Germinal center (tissue), 1 donor: ENCODE measurements at places on chromosomes 2 and 18.

DNA sequence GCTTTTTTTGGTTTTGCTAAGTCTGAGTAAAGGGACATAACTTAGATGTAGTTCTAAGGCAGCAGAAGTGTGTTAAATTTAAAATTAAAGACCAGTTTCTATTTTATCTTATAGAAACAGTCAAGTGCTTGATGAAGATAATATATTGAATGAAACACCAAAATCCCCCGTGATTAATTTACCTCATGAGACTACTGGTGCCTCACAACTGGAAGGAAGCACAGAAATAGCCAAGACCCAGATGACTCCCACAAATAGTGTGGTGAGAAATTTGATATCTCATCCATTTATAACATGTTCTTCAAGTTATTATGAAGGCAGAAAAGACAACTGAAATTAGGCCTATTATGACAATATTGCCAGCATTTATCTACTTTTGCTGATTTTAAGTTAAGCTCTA, 45.6 kb downstream of the APLF start:
- DNase-seq: no peak

DNA sequence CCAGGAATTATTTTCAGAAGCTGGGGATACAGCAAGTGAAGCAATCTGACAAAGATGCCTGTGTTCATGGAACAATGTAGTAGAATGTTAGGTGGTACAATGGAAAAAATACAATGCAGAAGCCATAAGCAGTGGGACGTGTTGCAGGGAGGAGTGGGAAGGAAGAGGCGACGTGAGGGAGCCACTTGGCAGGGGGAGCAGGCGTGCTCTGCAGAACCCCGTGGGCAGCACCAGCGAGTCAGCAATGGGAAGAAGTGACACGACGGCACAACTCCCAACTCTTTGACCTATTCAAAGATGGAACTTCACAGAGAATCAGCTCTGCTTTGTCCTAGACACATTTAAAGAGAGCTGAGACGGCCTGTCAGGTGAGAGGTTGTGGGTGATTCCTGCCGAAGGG, 30.5 kb downstream of the PRELID3A start:
- no peak for DNase-seq

DNA sequence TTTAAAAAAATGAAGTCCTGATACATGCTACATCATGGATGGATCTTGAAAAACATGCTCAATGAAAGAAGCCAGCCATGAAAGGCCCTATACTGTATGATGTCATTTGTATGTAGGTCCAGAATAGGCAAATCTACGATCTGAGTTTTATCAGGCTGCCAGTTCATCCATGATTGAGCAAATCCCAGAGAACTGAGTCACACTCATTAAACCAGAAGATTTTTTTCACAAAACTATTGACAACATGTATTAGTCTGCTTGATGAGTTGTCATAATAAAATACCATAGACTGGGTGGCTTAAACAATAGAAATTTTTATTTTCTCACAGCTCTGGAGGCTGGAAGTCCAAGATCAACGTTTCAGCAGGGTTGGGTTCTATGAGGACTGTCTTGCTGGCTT, 130.7 kb downstream of the MREG start:
- DNase-seq: no peak

DNA sequence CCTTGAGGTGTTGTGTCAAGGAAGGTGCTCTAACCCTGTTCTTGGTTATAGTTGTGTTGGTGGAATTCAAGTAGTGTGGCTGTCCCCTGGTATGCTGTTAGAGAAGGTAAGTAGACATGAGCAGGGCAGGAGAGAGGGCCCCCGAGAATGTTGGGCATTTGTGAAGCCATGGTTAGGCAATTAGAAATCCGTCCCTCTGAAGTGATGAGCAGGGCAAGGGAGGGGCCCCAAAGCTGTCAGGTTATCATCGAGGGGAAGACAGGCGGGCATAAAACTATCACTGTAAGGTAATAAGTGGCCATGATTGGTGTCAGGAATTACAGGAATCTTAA, 5.2 kb downstream of the XRCC5 start:
- DNase-seq: no peak

- no peak for DNase-seq
Measured at GRCh38 chr2:46518861-46519260, 39.5 kb downstream of the TMEM247 start.

GRCh38 chr2:144959416-144959815, 439.5 kb upstream of the ZEB2 start:
- DNase-seq: no peak
